Renal pelvis (tissue), 12 donors: ENCODE measurements at places on chromosomes 2 and 18.

GRCh38 chr2:118115761-118116160 is 27.5 kb downstream of the INSIG2 start:
- DNase-seq, result no peak

DNA sequence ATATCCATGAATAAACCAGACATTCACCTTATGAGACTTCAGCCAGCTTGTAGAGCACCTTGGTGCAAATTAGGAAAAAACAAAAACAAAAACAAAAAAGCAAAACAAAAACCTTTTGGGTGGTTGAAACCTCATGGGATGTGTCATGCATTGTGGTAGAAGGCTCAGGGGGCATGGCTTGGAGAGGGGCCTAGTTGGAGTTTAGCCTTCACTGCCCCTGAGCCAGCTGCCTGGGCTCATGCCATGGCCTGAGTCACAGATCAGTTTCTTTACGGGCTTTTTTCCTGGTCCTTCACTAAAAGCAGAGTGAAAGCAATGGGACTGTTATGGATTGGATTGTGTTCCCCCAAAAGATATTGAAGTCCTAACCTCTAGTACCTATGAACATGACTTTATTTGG is 22.0 kb upstream of the DAPL1 start:
- DNase-seq, result no peak

GRCh38 chr18:680392-680791 is 22.9 kb downstream of the TYMS start:
- DNase-seq, result no peak

DNA sequence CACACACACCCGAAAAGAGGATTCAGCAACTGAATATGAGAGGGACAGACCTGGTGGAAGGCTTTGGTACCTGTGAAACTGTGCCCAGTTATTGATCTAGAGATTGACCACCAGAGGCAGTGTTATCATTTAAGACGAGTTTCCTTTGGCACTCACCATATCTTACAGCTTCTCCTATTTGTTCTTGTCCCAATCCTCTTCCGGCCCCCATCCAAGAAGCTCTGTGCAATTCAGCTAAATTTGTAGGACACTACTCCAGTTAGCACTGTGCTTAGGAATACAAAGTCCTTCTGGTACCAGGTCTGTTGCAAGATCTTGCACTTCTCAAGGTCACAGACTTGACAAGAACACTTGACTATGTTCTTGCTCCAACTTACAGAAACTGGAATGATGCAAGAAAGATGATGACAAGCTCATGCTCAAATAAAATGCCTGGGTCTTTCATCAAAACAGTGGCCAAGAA is 177.7 kb downstream of the TMEM247 start:
- no peak for DNase-seq

GRCh38 chr2:188659656-188660406 is 314.3 kb upstream of the COL3A1 start:
- DNase-seq, result no peak

- peak; percentile 74 for DNase-seq
Measured at GRCh38 chr18:53489266-53489665, 735.2 kb downstream of the MBD2 start.

- no peak for DNase-seq
Measured at GRCh38 chr2:134097740-134098139, 156.1 kb upstream of the MGAT5 start.

DNA sequence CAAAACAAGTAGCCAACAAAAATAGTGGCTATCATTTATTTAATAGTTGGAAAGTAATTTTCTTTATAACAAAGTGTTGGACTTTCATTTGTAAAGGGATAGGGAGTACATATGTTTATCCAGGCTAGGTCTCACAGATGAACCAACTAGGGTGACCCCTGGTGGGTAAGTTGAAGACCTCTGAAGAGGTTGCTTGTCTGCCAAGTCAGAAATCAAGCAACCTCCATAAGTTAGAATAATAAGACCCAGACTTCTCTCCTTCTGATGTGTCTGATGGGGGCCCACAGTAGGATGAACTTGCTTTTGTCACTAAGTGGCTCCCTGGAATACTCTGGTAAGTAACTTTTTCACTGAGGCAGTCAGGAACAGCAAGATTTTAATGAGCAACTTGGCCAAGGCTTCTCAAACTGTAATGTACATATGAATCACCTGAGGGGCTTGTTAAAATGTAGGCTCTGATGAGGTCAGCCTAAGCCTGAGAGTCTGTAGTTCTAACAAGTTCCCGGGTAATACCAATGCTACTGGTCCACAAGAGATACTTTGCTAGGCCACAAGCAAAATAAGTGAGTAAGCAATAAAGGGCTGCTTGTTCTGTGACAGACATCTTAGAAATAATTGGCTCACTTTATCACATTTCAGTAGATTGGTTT is 319.6 kb downstream of the PIK3C3 start:
- no peak for DNase-seq

- no peak for DNase-seq
Measured at GRCh38 chr18:37428288-37428974, 137.2 kb downstream of the CELF4 start.

DNA sequence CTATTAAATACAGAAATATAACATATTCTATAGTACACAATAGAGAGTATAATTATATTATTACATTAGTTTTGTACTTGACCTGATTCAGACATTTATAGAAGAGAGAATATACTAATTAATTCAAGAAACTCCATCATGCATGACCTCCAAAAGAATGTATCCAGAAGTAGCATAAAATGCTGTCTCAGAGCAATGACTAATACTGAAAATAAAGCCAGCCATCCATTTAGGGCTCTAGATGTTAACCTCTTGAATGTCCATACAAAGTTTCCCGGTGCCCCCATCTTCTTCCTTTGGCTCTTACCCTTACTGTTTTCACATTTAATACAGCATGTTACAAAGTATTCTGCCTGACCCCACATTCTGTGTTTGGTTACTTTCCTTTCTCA is 102.0 kb downstream of the ARHGAP15 start:
- DNase-seq, result no peak

- no peak for DNase-seq
Measured at GRCh38 chr2:71995067-71995665, 152.5 kb downstream of the CYP26B1 start.

GRCh38 chr2:73896362-73897239 is 3.8 kb downstream of the ACTG2 start:
- DNase-seq, result no peak

DNA sequence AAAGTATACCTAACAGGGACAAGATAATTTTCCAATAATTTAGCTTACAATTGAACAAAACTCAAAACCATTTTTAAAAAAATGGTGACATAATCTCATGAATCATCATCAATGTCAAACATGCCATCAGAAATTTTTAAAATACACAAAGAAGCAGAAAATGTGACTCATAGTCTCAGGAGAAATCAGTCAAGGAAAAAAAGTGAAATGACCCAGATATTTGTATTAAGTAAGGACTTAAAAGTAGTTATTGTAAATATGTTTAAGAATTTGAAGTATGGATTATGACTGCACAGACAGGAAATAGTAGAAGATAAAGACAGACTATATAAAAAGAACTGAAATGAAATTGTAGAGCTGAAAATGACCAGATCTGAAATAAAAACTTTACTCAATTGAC is 473.9 kb upstream of the SYT4 start:
- DNase-seq, result no peak

GRCh38 chr2:75146606-75147332 is 52.6 kb downstream of the TACR1 start:
- no peak for DNase-seq

DNA sequence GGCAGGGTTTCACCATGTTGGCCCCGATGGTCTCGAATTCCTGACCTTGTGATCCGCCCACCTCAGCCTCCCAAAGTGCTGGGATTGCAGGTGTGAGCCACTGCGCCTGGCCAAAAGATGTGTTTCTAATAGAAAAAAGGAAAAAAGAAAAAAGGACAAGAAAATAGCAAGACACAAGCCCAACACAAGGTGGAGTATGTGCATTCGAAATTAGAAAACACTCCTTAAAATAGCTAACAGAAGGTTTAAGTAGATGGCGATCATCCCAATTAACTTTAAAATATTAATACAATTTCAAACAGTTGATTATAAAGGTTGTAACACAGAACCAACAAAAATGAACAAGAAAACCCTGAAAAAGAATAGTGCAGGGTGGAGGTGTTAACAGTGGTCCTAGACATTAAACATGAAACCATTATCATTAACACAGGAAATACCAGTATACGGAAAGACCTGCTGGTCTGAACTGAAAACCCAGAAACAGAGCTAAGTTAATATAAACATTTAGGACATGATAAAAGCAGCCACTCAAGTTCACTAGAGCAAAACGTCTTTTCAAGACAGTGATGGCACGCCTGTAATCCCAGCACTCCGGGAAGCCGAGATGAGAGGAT is 57.9 kb downstream of the HDLBP start:
- no peak for DNase-seq

DNA sequence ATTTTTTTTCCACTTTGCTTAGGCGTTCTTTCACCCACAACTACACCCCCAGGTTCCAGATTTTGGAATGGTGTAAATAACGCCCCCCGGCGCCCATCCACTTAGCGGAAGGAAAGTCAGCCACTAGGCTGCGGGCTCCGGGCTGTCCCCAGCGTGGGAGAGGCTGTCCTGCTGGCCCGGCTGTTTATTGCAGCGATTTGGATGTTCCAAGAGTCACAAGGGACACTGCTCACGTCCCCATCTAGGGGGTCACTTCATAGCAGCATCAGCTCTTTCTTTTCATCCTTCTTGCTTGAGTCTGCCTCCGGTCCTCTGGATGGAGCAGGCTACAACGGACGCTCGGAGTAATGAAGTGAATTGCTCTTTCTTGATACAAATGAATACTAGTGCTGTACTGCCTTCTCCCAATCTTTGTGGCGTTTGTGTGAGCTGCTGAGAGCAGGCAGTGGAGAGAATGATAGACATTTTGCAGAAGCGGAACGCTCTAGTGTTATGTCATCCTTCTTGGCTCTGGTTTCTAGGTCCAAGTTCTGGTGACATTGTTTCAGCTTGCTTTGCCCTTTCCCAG is 50.7 kb upstream of the PAIP2B start:
- peak; percentile 19 for DNase-seq

DNA sequence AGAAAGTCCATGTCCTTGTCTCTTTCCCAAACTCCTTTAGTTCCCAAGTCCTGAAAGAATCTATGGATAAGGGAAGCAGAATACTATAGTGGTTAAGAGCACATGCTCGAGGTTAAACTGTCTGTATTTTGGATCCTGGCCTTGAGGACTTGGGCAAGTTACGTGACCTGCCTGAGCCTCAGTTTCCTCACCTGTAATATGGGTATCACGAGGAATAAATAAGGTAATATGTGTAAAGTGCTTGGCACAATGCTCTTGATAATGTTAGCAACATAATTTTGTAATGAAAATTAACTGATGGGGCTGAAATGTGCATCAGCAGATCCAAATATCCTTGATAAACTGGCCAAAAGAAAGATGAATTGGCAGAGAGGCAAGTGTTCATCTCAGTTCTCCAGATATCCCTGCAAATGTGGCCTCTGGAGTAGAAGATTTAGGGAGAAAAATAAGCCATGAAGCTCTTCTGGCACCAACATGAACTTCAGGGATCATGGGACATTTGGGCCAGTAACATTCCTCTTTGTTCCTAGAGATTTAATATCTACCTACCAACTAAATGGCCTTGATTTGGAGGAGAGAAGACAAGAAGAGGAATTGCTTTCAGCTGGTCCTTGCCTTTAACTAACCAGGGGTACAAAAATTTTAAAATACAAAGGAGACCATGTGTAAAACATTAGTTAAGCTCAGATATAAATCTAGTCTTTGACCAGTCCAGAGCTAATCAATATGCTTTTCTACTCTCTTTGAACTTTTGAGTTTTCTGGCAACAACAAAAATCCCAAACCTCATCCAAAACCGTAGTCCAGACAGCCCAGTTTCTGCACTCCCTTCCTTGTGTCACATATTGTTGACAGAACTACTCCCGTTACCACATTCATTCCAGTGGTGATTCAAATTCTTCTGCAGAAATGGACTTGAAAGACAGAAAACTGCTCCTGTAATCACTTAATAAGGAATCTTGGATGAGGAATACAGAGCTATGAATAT is 52.7 kb upstream of the EML4 start:
- DNase-seq, result no peak

DNA sequence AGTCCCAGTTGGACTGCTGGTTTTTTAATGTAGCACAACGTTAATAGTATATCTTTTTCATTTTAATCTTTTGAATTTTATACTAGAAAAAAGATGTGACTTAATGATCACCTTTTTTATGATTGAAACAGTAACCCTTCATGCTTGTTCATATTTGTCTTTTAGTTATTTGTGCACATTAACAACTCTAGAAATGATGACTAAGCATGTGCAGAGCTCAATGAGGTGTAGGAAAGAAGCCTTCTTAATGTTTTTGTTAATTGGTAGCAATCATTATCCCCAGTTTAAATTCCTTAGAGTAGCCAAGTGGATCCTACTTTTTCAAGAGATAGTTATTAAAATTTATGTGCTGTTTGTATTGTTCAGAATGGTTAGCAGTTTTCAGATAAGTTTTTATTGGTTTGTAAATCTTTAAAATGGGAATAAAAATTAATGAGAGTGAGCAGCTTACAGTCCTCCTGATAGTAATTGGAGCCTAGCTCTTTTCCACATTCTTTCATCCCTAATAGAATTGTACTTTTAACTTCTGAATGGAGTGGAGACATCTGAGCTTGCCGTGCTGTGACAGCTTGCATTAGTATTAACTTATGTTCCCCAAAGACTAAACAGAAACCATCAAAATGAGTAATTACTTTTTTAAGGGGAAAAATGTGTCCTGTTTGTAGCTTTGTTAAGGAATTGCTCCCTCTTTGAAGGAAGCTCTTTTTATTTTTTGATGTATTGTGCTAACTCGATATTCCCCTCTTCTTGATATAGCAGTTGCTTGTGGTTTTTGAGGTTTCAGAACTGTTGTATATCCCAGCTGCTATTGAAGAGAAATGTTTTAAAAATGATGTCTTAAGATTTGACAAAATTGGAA is 17.3 kb downstream of the PIK3C3 start:
- DNase-seq, result peak; percentile 83

DNA sequence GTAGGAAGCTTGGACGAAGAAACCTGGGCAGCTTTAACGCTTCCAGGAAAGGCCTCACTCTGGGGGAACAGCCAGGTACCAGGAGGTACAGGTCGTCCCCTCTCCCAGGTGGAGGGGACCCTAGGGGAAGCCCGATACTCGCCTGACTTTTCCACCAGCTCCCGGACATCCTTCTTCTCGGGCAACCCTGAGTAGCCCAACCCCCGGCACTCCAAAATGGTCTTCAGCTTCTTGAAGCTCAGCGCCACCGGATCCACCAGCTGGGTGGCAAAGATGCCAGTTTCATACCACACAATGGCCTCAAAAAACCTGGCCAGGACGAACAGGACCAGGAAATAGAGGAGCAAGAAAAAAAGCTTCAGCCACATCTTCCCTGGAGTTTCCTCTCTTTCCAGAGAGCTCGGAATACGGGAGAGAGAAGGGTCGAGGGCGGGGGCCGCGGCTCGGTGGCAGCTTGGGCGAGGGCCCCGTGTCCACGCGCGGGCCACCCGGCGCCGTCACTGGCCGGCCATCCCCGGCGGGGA is 1.1 kb downstream of the RNF103 start:
- peak; percentile 42 for DNase-seq

DNA sequence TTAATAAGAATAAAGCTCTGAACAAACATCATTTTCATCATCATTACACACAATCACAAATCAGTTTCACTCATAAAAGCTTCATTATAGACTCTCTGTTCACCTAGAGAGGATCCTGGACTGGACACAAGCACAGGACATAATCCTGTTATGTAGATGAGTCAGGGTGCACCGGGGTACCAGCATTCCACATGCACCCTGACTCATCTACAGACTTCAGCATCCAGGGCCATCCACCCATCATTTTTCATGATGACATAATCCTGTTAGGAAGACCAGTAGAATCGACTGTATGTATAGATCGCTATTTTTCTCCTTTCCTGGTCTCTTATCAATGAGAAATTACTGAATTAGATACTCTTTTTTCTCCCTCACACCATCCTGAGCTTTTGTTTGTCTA is 73.7 kb upstream of the PIK3C3 start:
- no peak for DNase-seq

GRCh38 chr2:11397513-11397912 is 53.1 kb upstream of the ROCK2 start:
- no peak for DNase-seq
